Small intestine (tissue), 16 donors: ENCODE measurements at places on chromosomes 13 and 19. TPM values are rescaled to one million over a fixed set of nuclear protein-coding genes. Genes with fewer than 3 reads are reported as not detected.
A peak's percentile ranks its signal among the peaks of the same experiment; 100 is the strongest.

RAB3A gene
- 2.0 TPM for polyA plus RNA-seq

DNA sequence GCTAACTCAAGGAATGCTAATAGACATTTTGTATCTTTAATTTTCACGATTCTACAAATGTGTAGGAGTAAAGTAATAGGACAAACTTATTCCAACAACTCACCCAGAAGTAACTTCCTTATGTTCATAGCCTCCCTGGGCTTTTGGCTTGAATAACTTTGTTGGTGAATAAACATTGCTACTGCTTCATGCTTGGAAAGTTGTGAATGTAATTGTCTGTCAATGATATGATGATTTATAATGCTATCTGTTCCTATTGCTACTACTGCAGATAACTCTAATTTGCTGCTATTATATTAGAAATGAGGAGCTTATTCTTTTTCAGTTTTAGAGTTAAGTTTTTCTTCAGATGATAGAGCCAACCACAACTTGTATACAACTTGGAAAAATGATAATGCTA, 307.7 kb downstream of the PCDH9 start:
- H3K27ac ChIP-seq = no peak overlapping the region
- no peak for DNase-seq
- H3K36me3 ChIP-seq = no peaks in the 10 kb centered on the region
- H3K4me3 ChIP-seq = no peak overlapping the region

DNA sequence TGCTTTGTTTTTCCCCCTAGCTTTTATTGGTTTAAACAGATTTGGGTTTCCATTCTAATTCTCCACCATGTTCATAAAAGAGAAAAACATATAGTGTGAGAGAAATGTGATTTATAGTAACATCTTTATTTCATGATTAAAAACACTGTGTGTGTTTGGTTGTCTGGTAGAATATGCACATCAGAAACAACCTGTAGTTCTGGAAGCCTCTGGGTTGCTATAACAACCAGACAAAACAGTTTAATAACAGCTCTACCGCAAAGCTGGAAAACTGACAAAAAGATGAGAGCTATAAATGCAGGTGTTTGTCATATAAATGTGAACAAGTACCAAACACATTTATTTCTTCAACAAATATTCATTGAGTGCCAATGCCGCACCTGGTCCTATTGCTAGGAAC, 9.8 kb downstream of the KBTBD6 start:
- H3K4me3 ChIP-seq = no peak overlapping the region
- DNase-seq = peak; percentile 21
- no peaks in the 10 kb centered on the region for H3K27me3 ChIP-seq
- H3K36me3 ChIP-seq = no peaks in the 10 kb centered on the region
- no peak overlapping the region for H3K27ac ChIP-seq

DNA sequence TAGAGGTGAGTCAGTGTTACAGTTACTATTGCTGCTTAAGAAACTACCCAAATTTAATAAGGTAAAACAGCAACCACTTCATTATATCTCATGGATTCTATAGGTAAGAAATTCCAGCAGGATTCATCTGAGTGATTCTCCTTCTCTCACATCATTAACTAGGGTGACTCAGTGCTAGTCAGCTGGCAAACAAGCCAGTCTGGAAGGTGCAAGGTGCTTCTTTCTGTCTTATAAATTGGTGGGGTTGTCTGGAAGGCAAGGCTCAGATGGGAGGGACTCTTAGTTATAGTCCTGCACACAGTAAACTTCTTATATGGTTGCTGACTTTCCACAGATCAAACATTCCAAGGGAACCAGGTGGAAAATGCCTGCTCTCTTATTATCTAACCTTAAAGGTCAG, 484.5 kb downstream of the GPC5 start:
- H3K4me1 ChIP-seq = no peaks in the 10 kb centered on the region
- DNase-seq = no peak
- H3K4me3 ChIP-seq = no peak overlapping the region
- no peaks in the 10 kb centered on the region for H3K36me3 ChIP-seq
- H3K27me3 ChIP-seq = no peaks in the 10 kb centered on the region
